ENCODE measurements at places on chromosomes 16 and 17.

DNA sequence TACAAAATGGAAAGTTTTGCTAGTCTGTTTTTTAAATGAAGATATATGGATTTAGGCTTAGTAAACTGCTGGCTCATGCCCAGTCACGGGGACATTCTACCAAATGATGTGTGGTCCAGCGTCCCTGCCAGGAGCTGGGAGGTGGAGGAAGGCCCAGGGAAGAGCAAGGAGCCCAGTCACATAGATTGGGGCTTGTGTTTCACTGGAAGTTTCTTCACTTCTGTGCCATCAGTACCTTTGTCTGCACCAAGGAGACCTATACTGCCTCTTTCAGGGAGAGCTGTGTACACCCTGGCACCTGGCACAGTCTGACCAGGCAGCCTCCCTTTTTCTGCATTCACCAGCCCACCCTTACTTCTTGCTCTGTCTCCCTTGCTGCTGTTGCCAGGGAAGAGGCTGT is 32.6 kb upstream of the ERN1 start:
- DNase-seq: no peak

DNA sequence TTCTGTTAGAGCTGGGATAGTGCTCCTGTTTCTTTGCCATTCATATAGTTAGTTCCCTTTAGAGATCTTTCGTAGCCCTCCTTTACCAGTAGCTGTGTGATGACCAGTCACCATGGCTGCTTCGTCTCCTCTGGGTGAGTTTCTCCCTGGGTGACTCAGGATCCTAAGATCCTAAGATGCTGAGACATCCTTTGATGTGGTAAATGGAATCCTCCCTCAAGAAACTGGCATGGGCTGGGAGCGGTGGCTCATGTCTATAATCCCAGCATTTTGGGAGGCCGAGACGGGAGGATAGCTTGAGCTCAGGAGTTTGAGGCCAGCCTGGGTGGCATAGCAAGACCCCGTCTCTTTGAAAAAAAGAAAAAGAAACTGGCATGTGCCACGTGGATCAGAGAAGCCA is 5.9 kb downstream of the PHAF1 start:
- DNase-seq: no peak

- no peak for DNase-seq
These were observed 14.3 kb upstream of the NAT9 start for GRCh38 chr17:74790161-74791058.

DNA sequence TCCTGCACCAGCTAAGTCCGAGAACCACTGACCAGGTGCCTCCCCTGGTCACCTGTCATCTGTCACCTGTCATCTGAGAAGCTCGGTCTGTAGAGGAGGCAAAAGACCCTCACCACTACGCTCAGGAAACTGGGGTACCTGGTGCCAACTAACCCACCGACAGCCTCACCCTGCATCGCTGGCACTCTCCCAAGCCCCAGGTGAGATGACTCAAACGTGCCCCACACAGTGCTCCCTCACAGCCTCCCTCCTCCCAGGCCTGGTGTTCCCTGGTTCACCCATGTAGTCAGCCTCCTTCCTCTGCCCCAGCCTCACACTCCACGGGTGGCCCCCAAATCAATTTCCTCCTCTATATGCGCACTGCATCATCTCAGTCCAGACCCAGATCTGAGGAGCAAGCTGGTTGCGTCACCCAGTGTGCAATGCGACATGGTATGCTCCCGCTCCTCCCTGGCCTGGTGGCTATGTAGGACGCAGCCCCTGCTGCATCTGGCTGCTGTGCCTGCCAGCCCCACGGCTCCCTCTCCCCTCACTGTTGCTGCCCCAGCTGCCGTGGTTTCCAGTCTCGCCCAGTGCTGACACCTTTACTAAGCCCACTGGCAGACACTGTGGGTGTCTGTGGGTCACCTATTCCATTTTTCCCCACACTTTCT is 68.3 kb downstream of the GTF3C1 start:
- DNase-seq: no peak

DNA sequence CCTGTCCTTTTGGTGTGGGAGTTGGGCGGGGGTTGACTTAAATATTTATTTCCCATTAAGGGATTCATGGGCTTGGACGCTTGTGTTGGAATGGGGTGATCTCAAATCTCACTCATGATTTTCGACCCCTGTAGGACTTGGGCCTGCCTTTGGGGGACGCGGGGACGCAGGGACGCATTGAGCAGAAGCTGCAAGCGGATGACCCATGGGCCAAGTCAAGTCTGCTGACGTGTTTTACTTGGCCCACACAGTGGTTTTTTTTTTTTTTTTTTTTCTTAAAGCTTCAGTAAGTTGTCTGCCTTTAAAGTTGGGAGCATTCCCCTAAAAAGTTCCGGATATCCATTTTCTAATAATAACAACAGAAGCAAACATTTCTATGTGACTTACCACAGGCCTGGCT is 28.9 kb downstream of the CMIP start:
- DNase-seq: no peak

GRCh38 chr17:19714542-19715411 is 1.6 kb downstream of the SLC47A2 start:
- DNase-seq: no peak

DNA sequence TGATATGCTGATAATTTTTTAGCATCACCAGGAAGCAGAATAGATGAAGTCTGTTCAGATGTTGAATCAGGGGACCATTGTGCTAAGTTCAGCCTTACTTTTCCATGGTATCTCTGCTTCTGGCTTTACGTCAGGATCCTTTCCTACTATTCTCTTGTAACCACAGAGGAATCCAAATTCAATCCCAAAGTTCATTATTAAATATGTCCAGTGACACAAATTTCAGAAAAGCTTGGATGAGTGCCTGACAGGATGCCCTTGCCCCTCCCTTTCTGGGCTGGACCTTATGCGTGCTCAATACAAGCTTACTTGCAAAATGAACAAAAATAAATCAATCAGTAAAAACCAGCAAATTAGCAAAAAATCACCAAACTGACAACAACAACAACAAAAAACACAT is 37.6 kb upstream of the ADORA2B start:
- DNase-seq: no peak

DNA sequence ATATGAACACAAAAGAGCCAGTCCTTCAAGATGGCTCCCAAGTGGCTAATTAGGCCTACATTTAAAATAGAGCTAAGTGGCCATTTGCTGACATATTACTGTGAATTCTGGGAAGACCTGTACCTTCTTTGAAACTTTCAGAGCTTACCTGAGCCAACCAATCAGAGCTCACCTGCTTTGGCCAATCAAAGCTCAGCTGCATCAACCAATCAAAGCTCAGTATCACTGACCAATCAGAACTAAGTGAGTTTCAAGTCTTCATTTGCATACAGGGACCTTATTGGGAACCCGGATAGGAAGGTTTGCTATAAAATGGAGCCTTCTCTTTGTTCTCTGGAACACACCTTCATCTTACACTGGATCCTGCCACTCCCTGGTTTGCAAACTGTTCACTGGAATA is 63.7 kb downstream of the FOXL1 start:
- no peak for DNase-seq

- DNase-seq: no peak
These were observed 59.8 kb downstream of the DNAH17 start for GRCh38 chr17:78517421-78517820.

- no peak for DNase-seq
These were observed 72.8 kb upstream of the BRD7 start for GRCh38 chr16:50441486-50442157.

DNA sequence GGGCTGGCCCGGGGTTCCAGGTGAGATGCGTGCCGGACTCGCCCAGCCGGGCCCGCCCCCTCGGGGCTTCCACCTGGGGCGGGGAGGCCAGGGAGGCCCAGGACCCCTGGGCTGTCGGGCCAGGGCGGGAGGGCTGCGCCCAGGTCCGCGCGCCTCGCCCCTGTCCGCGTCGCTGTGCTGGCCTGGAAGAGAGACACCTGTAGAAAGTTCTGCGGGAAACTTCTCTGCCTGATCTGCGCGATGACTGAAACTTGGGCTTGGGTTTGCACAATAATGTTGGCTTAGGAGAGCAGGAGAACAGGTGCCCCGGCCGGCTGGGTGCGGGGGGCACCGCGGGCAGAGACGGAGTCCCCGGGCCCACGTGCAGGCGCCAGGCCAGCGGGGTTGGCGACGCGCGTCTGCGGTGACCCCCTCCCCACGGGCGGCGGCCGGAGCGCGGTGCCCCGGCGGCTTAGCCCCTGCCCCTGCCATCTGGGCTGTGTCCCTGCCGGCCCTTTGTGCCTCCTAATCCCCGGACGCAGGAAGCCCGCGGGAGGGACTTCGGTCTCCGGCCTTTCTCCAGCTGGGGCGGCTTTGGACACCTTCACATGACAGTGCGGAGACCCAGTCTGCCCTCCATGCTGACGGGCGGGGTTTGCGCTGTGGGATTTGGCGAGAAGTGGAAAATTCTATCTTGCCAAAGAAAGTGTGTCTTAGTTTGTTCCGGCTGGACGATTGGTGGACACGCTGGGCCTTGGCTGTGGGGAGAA is 483 bp downstream of the LLGL2 start:
- no peak for DNase-seq

DNA sequence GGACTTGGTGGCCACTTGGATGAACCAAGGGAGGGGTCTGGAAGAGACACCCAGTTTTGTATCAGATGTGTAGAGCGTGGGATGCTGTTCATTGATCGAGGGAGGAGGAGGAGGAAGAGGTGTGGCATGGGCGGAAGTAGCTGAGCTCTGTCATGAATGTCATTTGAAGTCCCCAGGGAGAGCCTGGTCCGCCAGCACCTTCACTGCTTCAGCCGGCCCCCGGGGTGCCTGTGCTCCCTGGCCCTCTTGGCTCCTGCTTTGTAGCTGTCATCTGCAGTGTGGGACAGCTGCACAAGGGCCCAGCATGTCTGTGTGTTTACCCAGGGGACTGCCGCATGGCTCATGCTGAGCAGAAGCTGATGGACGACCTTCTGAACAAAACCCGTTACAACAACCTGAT is 75.4 kb upstream of the RBL2 start:
- no peak for DNase-seq

DNA sequence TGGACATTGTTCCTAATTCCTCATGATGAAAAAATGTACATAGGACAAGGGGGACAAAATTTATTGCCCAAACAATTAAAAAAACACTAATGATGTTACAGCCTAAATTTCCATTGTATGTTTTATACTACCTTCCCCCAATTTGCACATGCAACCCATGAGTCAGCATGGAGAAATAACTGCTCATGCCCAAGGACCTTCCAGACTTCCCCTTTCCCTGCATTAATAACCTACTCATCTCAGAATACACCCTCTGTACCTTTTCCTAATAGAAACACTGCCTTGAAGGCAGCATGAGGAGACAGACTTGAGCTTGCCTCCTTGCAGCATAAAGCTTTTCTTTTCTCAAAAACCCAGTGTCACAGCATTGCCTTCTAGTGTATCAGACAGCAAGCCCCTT is 2402.8 kb downstream of the TP53TG3F start:
- no peak for DNase-seq

GRCh38 chr17:7611635-7612293 is 2.9 kb downstream of the FXR2 start:
- DNase-seq: no peak

DNA sequence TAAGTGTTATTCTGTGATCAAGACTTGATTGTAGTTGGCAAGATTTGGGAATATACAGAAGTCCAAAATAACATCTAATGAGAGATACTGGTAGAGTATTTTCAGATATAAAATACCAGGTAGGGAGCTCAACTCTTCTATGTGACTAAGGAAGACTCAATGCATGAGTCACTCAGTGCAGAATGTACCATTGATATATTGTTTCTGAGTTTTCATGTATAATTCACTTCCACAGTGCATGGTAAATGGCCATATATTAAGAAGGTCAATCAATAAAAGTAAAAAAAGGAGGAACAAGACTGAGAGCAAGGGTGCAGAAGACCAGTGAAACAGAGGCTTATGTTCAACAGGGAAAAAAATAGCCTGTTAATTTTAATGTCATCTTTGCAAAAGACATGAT is 1387.9 kb downstream of the CDH8 start:
- DNase-seq: no peak

DNA sequence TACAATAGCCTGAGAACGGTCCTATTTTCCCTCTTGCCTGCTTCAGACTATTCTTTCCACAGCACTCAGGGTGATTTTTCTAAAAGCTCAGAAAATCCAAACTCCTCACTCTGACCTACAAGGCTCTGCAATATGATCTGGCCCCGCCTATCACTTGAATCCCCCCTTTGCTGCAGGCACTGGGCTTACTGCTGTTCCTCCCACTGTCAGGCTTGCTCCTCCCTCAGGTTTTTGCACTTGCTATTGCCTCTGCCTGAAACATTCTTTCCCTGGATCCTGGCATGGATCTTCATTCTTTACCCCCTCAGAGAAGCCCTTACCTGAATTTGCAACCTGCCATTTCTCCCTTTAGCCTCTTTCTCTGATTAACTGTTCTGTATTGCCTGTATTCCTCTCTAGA is 52.3 kb downstream of the RPGRIP1L start:
- DNase-seq: no peak

DNA sequence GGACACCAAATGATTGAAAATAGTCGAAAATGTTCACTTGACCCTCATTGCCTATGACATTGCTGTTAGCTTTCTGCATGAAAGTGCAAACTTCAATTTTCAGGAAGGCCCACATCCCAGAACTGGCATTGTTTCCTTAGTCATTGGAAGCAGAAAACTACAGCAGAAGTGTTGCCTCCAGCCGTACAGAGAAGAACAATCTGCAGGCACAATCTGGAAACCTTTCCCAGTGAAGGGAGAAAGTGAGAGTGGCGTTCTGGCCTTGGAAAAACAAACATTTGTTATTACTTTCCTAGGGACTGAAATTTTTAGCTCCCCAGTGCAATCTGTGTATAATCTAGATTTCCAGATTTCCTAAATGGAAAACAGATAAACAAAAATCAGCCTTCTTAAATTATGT is 529.5 kb upstream of the RBFOX1 start:
- no peak for DNase-seq

- no peak for DNase-seq
These were observed 9.1 kb downstream of the MPRIP start for GRCh38 chr17:17051380-17051779.

DNA sequence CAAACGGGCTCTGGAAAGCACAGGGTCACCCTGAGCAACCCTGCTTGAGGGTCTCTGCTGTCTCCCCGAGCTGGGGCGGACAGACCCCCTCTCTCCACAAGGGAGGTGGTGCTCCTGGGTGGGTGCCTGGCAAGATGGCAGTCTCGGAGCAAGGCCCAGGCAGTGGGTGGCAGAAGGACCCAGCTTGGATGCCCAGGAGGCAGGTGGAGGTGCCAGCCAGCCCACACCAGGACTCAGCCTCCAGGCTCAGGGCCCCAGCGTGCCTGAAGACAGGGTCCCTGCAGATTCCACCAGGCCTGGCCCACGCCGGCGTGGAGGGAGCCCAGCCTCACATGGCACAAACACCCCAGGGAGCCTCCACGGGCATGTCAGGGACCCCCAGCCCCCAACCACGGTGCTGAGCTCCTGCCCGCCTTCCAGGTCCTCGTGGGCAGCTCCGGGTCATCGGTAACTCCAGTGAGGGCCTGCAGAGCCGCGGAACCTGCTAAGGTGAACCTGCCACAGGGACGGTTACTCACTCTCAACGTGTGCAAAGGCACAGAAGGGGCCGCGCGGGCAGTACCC is 20.8 kb downstream of the UNKL start:
- no peak for DNase-seq

- DNase-seq: no peak
These were observed 207.3 kb downstream of the CCDC182 start for GRCh38 chr17:57537524-57538410.

GRCh38 chr17:79798299-79799173 is 1.7 kb upstream of the CBX8 start:
- DNase-seq: no peak

- no peak for DNase-seq
These were observed 73.3 kb downstream of the KIF2B start for GRCh38 chr17:53896047-53896446.

Measured in stimulated activated CD8-positive, alpha-beta memory T cell treated with anti-CD3 and anti-CD28 coated beads, Interleukin-4, amount 100 ng/mL, for 1 hour (primary cell).